Spleen (tissue), 13 donors: ENCODE measurements at places on chromosomes 6 and 20. TPM values are rescaled to one million over a fixed set of nuclear protein-coding genes. Genes with fewer than 3 reads are reported as not detected.

Gene STK38
- 19.6 TPM for polyA plus RNA-seq

DNA sequence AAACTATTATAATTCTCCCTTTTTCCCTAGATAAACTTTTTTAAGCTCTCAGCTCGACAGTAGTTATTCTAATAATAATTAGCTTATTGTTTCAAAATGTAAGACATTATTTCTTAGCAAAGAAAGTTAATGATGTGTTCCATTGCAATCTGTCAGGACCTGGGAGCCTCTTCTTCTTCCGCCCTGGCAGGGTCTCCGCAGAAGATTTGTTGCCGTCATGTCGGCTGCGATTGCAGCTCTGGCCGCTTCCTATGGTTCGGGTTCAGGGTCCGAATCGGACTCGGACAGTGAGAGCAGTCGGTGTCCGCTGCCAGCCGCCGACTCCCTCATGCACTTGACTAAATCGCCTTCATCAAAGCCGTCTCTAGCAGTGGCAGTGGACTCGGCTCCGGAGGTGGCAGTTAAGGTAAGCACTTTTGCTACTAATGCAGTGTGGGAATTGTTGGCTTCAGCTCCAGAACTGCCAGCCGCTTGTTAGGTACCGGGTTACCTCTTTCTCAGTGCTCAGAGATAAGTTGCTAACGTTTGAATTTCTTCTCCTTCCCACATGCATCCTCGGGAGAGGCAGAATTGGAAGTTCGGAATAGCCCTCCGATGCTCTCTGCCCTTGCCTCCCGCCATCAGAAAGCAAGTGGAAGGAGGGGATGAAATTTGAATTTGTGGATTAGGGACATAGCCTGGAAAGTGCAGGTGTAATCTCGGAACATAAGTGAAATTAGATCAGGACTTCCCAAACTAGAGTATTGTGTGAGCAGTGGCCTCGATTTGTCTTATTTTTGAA is at the start of gene CDC40:
TSS of gene CDC40 (plus strand) at position 200 of the 781 bp plus-strand sequence. CDS start at position 218, 18 bp downstream.
- peak within 1 kb of the TSS; percentile 93 for H3K27ac ChIP-seq
- peaks cover 52% of the 10 kb centered on the region for H3K4me1 ChIP-seq
- peak within 1 kb of the TSS; percentile 64 for H3K4me3 ChIP-seq
- peak; percentile 93 for DNase-seq
- no peaks in the 10 kb centered on the region for H3K27me3 ChIP-seq

GRCh38 chr6:36803482-36803881 is 35.8 kb downstream of the CPNE5 start:
- no peaks in the 10 kb centered on the region for H3K27me3 ChIP-seq
- H3K27ac ChIP-seq, result no peak overlapping the region
- H3K4me3 ChIP-seq, result no peak overlapping the region
- DNase-seq, result no peak
- H3K36me3 ChIP-seq, result no peaks in the 10 kb centered on the region

DNA sequence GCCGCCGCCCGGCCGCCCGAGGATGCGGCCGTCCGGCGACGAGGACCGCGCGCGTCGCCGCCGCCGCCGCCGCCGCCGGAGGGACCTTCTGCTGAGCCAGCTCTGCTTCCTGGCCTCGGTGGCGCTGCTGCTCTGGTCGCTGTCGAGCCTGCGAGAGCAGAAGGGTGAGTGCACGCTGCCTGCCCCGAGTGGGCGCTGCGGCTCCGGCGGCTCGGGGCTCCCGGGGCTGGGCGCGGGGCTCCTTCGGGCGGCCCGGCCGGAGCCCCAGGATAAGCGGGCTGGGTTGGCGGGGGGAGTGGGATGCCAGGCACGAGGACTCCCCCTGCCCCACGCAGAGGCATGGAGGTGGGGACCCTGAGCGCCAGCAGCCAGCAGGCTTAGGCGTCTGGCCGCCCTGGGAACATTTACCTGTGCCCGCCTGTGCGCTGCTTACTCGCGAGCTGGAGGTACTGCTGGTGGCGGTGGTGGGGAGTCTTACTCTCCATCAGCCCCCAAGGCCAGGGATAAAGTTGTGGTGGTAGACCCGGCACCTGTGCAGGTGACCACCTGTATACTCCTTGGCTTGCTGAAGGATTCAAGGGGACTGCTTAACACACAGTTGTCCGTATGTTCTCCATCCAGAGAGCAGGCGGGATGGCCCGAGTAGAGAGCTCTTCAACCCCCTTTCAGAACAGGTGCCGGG is 520 bp downstream of the SLC24A3 start:
- peak overlapping the region; percentile 60 for H3K27ac ChIP-seq
- no peaks in the 10 kb centered on the region for H3K36me3 ChIP-seq
- peaks cover 54% of the 10 kb centered on the region for H3K27me3 ChIP-seq
- H3K4me1 ChIP-seq, result no peaks in the 10 kb centered on the region
